Mucosa of gallbladder (tissue), 1 donor: ENCODE measurements at places on chromosomes 6 and 20. TPM values are rescaled to one million over a fixed set of nuclear protein-coding genes. Genes with fewer than 3 reads are reported as not detected.

Gene EPPIN
- total RNA-seq, result not detected

GRCh38 chr6:97947841-97948240, 664.8 kb upstream of the MMS22L start:
- DNase-seq, result peak; percentile 86

Gene PREP
- 22.1 TPM for total RNA-seq

- peak; percentile 88 for DNase-seq
Observed at GRCh38 chr6:57316581-57317059, 810 bp upstream of the PRIM2 start.

Gene TFAP2D
- total RNA-seq, result not detected

DNA sequence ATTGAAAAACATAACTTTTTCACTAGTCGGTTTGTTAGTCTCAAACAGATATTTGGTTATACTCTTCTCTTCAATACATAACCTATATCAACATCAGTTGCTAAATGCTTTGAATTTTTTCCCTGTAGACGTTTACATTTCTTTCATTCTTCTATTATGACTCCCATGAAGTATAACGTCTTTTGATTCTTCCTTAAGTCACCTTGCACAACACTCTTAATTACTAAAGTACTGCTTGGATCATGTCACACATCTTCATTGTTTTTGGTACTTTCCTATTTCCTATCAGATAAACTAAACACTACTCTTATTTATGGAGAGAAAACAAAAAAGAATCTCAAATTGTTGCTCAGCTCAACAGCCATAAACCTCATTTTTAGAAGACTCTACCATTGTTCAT, 23.0 kb upstream of the BMP5 start:
- no peak for DNase-seq

DNA sequence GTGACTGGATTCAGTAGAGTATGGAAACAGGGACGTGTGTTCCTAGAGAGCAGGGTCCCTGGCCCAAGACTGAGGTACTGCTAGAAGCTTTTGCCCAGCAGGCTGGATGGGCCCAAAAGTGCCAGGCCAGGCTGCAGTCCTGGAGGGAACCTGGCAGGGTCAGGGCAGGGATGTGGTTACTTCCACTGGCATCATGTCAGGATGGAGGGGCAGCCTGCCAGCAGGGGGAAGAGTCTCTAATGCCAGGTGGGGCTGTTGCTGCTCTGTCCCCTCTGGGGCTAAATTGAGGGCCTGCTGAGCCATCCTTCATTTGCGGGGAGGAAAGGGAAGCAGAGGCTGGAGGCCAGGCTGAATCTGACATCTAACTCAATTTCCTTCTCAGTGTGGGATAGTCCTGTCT, 17.2 kb downstream of the ZDHHC14 start:
- DNase-seq, result no peak
